ENCODE measurements at places on chromosomes 1 and 21. TPM values are rescaled to one million over a fixed set of nuclear protein-coding genes. Genes with fewer than 3 reads are reported as not detected.

The LCE1D gene
- polyA plus RNA-seq, result 0.39 TPM

DNA sequence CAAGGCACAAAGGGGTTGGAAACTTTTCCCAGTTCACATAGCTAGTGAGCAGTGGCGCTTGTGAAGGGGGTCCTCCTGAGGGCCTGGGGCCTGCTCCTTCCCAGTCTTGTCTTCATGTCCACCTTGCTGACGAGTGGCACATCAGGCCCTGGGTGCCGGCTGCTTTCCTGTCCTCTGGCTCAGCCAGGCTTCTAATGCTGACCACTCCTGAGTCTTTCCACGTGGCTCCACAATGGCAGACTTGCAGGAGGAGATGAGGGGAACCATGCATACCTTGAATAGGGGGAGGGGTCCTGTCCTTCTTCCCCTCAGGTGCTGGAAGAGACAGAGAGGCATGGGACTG is 38.7 kb downstream of the MAPKAPK2 start:
- no peak for DNase-seq
- no peak overlapping the region for H3K4me3 ChIP-seq
- no peak overlapping the region for H3K27ac ChIP-seq

DNA sequence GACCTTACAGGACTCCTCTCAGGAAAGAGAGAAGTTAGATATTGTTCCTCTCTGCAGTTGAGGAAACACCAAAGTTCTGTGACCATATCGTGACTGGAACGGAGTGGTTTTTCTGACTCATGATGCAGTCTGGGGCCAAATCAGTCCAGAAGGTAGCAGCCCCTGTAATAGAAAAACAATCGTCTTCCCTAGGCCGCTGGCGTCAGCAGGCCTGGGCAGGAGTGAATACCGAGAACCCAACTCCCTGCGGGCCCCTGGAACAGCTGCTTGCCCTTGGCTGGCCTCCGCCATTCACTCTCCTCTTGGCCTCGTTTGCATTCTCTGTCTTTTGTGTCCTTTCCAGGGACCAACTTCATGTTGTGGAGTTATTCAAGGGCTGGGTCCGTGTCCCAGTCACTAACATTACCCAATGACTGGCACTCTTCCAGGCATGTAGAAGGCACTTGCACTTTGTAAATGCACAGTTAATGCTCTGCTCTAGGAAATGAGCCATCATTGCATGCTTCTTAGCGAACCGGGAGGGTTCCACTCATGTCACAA is 10.9 kb upstream of the CD101 start:
- DNase-seq, result no peak
- peaks cover 17% of the 10 kb centered on the region for H3K36me3 ChIP-seq
- H3K4me1 ChIP-seq, result peaks cover 13% of the 10 kb centered on the region

- H3K36me3 ChIP-seq, result peaks cover 13% of the 10 kb centered on the region
- no peaks in the 10 kb centered on the region for H3K27me3 ChIP-seq
- DNase-seq, result no peak
- no peak overlapping the region for H3K27ac ChIP-seq
Observed at GRCh38 chr21:42980312-42981213, 6.2 kb downstream of the PKNOX1 start.

- no peaks in the 10 kb centered on the region for H3K27me3 ChIP-seq
- no peak for DNase-seq
- H3K36me3 ChIP-seq, result no peaks in the 10 kb centered on the region
Observed at GRCh38 chr1:184260382-184260781, 126.4 kb upstream of the C1orf21 start.
